Activated naive CD4-positive, alpha-beta T cell treated with anti-CD3 and anti-CD28 coated beads, Interleukin-2, amount 50 U/mL, for 16 hours (primary cell): ENCODE measurements at places on chromosomes 6 and 20.
A peak's percentile ranks its signal among the peaks of the same experiment; 100 is the strongest.

DNA sequence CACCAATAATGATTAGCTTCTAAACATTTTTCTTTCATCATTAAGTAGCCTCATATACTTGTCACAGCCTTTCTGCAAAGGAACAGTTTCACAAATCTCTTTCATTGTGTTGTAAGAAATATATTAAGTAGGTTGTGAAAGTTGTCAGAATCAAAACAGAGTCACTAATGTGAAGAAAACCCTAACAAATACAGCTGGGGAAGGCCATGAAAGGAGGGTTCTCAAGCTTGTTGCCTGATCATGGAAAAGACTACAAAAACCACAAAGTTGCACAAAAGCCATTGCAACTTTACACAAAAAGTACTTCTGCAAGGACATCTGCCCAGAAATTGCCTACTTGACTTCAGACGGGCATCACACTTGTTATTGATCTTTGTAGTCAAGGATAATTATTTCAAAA, 216.1 kb downstream of the ALDH8A1 start:
- no peak for DNase-seq

DNA sequence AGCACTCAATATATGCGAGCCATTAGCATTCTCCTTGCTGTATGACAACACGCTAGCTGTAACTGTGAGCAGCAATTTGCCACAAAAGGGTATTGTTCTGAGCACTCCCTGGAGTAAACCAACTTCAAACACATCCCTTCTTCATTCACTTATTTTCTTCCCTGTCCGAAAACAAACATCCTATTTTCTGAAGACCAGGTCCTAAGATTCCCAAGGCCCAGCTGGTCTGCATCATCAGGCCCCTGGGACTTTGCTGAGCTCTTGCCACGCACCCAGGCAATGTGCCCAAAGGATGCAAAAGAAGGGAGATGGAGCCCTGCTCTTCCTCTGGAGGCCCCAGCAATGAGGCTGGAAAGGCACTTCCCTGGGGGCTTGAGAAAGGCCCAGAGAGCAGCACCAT, 118.1 kb downstream of the PREX1 start:
- DNase-seq: no peak

DNA sequence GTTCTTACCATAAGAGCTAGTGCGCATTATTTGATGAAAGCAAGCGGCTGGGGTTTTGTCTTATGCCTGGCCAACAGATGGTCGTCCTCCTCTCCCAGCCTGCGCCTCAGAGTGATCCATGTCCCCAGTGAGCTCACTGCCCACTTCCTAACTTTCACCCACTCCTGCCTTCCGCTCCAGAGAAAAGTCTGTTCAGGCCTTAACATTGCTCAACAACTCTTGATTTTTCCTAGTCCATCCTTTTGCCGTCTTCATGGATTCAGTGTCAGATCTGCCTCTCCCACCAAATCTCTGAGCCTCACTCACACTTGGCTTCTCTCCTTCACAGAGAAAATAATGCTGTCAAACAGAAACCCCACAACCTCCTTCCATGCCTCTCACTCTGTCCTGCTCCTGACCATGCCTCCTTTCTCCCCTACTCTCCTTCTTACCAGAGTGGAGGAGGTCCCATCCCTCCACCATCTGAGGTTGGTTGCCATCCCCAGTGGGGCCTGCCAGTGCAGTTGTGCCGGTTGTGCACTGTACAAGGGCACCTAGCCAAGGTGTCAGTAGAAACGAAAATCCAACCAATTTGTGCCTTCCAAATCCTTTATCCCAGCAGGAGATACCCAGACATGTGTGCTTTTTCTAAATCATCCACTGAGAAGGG, 58.9 kb upstream of the SRSF6 start:
- no peak for DNase-seq

DNA sequence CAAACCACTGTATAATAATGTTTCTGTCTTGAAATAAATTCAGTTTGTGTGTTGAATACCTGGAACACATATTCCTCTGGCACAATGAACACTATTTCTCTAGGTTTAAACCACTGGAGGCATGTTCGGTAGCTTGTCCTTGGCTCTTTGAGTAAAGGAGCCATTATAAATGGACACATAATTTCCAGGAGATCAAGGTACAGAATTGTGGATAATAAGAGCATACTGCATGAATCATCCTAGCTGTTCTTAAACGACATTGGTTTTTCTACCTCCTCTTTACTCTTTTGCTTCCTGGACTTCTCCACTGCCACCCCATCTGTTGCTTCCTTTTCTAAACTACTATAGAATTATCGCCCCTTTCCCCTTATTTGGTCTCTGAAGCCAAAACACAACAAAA, 1.2 kb downstream of the CENPW start:
- DNase-seq: no peak

- no peak for DNase-seq
Observed at GRCh38 chr6:61809004-61809595, 476.9 kb downstream of the KHDRBS2 start.

DNA sequence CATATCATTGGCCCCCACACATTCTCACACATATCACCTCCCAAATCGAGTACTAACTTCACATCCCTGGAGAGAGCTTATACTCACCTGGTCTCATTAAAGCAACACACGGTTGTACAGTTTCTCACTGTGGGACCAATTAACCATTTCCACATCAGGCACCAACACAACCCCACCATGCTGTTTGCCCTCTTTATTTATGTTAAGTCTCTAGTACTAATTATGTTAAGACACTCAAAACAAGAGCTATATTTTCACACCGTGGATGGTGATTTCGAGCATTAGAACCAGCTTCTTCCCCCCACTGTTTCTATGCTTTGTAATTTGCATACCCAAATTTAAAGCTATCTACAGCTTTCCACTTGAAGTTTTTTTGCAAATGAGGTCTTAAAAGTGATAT, 6.3 kb downstream of the SCML4 start:
- no peak for DNase-seq

GRCh38 chr6:150599199-150600009, at the start of gene PLEKHG1:
Gene PLEKHG1 (plus strand): TSS chr6:150599885. CDS start chr6:150733682, 133,797 bp downstream.
- DNase-seq: peak; percentile 41

DNA sequence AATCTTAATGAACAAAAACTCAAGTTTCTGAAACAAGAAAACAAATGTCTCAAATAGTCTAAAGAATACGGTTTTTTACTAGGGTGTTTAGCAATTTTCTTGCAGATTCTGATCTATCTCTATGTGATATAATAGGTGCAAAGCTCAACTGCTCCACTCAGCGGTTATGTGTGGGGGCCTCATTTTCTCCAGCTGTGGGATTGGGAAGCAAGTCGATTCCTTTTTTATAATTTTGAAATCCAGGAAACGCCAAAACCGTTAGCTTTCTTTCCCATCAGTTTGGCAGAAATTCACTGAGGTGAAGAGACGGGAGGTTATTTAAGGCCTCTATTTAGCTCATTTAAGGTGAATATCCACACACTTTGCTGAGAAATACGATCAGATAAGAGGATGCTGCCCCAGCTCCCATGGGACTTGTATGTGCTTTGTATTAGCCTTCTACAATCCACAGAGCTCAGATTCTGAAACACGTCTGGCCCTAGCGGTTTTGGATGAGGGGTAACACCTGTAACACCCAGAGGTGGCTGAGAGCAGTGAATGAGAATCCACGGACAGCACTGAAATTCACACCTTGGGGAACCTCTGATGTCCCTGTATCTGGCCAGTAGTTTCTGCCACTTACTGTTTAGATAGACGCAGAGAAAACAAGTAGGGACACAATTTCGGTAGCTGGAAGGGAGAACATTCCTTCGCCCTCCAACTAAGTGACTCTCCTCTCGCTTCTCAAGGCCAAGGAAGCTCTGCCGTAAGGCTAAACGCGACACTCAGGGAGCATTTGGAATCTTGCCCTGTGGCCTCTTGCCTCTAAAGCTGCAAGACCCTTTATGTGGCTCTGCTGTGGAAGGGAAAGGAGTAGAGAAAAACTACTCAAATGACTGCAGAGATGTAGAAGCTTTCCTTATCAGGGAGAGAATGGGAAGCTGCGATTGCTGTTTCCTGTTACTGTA, 6.5 kb upstream of the BCAS4 start:
- DNase-seq: no peak

DNA sequence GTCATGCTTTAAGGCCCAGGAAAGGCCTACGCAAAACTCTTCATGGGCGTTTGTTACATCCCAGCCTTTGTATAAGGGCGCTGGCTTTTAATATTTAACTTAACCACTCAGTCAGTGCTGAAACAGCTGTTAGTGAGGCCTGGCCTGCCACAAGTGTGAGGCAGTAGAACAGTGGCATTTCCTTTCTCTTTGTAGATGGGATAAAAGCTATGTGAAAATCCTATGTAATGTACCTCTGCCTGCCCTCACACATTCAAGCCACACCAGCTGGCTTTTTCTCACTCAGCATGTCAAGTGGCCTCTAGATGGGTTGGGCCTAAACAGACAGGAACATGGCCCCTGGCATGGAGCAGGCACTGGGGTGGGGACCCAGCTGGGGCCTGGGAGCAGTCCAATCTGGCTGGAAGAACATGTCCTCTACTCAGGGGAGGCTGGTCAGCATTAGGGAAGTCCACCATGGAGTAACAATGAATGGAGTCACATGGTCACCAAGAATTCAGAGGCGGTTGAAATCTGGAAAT, 20.7 kb downstream of the CGA start:
- no peak for DNase-seq

DNA sequence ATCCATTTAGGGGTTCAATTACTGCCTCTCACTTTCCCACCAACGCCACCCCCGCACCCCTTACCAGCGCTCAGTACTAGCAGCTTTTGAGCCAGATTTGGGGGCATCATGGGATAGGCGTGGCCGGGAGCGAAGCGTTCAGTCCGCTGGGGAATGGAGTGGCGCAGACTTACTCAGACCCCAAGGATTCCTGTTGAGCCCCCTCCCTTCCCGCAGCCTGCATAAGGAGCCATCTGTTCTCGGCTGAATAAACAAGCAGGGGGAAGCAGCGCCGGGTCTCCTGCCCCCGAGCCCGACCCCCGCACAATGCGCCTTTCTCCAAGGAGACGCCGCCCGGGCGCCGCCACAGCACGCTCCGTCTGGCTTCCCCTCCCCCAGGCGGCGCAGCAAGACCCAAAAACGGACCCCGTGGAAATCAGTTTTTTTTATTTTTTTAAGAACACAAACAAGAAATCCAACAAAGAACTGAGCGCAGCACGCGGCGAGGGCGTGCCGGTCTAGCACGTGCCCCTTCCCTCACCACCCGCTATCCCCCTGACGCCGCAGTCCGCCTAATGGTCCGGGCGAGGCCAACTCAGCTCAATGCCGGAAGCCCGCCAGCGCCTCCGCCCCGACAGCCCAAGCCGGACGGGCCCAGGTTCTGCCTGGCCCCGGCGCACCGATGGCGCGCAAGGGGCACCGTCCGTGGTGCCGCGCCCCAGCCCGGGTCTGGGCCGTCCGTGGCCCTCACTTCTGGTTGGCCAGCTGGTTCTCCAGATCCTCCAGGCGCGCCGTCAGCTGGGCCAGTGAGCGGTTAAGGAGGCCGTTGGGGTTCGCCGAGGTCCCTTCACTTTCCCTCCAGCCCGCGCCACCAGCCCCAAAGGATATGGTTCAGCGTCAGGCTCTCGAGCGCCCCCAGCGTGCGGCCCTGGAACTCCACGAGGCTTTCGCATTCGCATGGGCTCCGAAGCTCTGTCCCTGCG, 13.3 kb upstream of the RBPJL start:
- DNase-seq: peak; percentile 86

DNA sequence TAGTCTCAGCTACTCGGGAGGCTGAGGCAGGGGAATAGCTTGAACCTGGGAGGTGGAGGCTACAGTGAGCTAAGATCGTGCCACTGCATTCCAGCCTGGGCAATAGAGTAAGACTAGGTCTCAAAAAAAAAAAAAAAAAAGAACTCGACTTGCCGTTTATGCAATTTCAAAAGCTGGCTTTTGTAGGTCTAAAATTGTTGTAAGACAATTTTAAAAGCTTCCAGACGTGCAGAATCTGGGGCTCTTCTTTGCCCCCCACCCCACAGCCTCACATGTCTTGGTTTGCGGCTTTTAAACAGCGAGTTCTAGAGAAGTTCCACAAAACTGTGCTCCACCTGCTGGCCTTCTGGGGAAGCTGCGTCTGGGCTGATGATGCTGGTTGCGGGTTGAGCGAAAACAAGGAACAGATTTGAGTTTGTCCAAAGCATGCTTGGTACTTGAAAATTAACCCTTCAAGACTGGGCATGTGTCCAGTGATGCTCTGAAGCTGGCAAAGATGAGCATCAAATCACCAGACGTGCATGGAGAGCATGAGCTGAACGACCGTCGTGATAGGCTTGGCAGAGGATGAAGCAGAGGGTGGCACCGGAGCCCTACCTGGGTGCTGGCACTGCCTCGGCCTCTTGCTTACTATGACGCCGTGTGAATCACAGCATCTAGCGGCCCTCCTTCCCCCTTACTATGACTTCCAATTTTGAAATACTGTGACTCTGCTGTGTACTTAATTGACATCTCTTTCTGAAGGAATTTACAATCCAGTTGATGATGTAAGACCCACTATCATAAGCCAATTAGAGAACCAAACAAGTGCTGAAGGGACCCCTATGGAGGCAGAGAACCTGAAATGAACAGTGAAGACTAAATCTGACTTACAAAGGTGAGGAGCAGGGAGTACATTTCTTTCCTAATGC, 171.4 kb downstream of the GMPR start:
- DNase-seq: peak; percentile 53
